ENCODE measurements at places on chromosomes 5 and 9.

GRCh38 chr5:71828291-71829040 is 109.4 kb downstream of the CARTPT start:
- DNase-seq, result no peak

GRCh38 chr9:91689006-91689405 is 261.0 kb downstream of the ROR2 start:
- DNase-seq, result no peak

GRCh38 chr5:112217843-112218579 is 201.1 kb downstream of the EPB41L4A start:
- DNase-seq, result no peak

GRCh38 chr9:127778280-127779135 is at the start of gene SH2D3C:
Gene SH2D3C (minus strand): TSS chr9:127778666. CDS start chr9:127778627, 39 bp downstream.
- no peak for DNase-seq

GRCh38 chr9:110110154-110110553 is 97.8 kb downstream of the C9orf152 start:
- no peak for DNase-seq

DNA sequence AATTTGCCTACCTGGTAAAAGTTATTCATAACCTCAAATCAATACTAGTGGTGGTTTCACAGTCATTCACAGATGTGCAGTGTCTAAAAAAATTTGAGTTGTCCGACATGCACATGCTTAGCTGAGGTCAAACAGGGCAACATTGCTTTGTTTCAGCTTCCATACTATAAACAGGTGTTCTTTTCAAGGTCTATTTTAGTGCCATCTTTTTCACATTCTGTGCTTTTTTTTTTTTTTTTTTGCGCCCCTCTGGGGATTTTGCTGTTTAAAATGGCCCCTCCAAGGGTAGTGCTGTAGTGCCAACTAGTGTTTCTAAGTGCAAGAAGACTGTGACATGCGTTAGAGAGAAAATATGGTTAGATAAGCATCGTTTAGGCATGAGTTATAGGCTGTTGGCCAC is 14.5 kb downstream of the PHAX start:
- DNase-seq, result no peak

GRCh38 chr5:116442095-116442534 is 132.5 kb downstream of the SEMA6A start:
- DNase-seq, result no peak

DNA sequence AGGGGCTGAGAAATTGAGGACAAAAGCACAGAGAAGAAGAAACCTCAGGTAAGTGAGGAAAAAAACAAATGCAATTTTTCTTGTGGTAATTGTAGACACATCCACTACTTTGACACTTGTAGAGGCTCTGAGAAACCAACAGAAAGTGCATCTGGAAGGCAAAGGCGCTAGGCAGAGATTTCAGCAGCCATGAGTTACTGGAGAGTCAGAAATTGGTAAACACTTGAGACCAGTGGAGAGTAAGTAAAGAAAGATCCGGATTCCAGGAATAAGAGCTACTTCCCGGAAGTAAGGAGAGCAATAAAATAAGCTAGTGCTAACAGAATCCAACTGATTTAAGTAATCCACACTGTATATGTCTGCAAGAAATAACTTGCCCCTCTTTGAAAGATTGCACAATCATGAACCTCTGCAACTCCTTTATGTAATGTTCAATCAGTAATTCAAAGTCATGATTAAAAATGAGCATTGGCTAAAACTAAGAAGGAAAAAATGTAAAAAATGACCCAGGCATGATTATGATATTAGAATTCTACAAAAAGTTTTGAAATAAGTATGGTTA is 382.1 kb downstream of the CDH18 start:
- no peak for DNase-seq

DNA sequence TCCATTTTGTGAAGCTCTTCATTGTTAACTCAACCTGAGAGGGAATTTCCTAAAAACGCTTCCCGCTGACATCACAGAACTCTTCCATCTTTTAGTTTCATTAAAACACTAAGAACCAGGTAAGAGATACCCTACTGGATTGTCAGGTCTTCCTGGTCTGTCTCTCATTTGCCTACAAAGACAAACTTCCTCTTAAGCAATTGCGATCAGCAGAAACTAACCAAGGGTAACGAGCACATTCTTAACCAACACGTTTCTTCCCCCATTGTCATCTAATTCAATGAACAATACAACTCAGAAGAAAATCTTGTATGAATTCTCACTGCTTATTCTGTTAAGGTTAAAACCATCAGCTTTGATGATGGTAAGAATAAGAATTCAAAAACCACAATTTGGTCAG is 6.6 kb downstream of the FBXW11 start:
- no peak for DNase-seq

- no peak for DNase-seq
These were observed 118.1 kb downstream of the DPYSL3 start for GRCh38 chr5:147391781-147392180.

DNA sequence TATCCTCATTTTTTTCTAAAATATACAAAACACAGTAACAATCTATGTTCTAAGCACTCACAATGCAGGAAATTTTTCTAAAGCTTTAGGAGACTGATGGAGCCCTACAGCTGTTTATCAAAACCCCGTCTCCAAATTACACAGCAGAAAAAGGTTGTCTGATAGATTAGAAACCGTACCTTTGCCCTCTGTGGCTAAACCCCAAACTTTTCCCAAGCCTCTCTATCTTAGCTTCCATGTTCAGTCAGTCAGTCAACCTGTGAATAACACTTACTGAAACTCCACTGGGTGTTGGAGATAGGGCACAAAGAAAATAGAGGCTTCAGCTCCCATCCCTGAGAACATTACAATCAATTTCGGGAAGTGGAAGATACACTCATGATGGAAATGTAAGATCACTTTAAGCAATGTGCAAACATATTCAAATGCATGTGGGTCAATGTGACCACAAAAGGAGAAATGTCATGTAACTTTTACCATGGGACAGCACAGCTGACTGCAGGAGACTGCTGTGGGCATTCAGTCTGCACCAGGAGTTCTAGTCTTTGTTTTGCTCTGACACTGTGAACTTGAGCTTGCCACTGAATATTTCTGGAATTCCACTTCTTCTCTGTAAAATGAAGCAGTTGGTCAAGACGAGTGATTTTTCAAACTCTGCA is 279.5 kb upstream of the PIK3R1 start:
- no peak for DNase-seq

- DNase-seq, result no peak
These were observed 795 bp downstream of the NDUFAF2 start for GRCh38 chr5:60945813-60946187.

DNA sequence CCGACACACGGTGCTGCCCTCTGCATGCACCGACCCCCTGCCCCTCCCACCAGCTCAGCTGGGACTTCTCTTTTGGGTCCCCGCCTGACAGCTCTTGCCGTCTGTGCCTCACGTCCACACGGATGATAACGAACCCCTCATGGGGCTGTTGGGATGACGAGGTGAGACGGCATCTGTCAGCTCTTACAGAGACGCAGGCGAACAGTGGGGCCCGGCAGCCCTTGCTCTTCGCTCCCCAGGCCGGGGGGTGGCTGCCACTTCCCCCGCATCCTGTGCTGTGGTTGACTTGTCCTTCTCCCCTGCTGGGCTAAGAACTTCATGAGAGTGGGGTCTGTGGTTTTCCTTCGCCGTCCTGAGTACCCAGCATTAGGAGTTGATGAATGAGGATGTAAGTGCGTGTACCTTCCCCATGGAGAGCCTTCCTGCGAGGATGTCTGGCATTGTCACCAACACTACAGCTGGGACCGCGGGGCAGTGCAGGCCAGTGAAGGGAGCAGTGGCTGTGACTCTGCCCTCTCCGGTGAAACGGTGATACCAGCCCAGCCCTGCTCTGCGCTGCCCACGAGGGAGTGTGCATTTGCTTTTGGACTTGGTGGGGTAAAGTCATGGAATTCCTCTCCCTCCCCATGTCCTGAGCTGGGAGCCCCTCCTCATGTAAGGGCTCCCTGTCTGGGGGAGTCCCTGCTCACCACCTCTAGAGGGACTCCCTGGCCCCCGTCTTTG is 23.2 kb downstream of the HK3 start:
- no peak for DNase-seq

DNA sequence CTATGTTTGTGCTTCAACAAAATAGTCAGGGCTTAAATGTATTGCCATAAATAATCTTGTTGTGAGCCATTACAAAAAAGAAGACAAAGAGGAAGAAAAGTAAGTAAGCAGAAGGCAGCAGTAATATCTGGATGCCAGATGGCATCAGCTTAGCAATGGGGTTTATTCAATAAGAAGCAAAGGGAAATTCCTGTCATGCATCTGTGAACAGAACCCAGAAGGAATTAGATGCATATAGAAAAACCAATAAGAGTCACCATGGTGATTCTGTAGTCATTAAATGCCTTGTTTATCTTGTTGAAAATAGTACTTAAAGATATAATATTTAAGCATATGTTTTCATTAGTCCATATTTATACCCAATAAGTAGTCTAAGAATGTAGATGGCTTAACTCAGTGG is 216.0 kb downstream of the ADAMTSL1 start:
- DNase-seq, result no peak

DNA sequence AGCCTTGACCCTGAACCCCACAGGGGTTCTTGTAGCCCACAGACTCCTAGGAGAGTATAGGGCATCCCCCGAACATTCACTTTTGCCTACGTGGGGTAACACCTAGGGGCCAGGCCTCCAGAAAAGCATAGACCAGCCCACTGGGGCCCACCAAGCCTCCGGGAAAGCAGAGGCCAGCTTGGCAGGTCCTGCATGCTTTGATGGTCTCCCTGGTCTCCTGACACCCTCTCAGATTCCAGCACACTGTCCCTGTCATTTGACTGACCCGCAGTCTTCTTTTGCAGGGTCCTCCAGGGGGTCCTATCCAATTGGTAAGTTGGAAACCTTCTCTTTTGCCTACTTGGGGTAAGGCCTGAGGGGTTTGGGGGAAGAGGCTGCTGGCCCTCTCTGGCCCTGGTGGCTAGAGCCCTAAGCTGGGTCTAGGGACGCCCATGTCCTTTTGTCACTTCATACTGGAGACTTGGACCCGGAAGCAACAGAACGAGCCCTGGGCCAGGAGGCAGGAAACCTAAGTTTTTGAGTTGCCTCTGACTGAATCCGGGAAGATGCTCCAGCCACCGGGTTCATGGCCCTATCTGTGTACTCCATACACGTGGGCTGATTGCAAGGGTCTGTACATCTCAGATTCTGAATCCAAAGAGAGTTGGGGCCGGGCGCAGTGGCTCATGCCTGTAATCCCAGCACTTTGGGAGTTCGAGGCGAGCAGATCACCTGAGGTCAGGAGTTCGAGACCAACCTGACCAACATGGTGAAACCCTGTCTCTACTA is 20.9 kb upstream of the ORM1 start:
- no peak for DNase-seq

DNA sequence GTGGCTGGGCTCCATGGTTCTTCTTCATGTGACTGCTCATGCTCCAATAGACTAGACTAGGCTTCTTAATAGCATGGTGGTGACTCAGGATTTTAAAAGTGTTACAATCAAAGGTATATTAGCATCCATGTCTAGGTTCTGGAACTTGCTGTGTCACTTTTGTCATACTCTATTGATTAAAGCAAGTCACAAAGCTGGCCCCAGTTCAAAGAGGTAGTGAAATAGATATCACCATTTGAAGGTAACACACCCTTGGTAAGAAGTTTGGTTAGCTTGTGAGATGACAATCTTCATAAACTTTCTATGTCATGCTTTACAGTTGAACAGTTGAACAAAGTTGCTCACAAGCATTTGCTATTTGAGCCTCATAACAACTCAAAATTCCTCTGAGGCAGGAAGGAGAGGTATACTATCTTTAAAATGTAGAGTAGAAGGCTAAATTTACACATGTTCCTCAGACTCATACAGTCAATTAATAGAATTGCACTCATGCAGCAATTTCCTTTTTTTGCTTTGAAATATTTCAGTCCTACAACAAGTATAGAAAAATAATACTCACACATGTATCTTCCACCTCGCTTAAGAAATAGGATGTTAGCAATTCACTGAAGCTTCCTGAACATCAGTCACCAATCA is 56.8 kb upstream of the TMEM252 start:
- DNase-seq, result no peak

- no peak for DNase-seq
These were observed 88.0 kb upstream of the ELL2 start for GRCh38 chr5:96049398-96050272.

- no peak for DNase-seq
These were observed 341.6 kb upstream of the PCSK5 start for GRCh38 chr9:75548871-75549270.

DNA sequence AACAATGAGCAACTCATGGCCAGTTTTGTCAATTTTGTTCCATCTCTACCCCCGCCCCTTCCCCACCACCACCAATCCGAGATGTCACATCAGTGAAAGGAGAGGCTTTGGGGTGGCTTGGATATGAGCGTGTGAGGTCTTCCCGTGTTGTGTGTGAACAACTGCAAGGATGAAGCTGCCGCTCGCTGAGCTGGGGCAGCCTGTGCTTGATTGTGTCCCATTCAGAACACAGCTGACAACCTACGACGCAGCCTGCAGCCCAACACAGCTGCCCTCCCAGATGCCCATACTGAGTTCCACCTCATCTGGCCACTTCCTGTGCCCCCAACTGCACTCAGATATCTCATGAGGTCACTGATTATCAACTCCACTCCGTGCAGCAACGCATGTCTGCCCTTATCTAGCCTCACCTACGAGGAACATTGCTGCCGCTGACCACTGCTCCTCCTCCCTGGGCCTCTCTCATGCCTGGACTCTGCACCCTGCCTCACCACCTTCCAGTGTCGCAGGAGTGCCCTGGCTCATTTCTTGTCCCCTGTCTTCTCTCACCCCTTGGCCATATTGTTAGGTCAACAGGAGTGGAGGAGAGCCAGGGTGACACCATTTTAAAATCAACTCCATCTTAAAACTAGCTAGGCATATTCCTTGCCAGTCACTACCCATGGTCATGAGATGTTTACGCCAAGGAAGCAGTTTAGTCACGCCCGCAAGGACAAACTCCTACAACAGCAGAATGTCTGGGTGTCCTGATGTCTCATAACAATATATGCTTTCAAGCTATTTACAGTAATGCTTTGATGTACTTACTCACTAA is 7.3 kb upstream of the IL4 start:
- no peak for DNase-seq

DNA sequence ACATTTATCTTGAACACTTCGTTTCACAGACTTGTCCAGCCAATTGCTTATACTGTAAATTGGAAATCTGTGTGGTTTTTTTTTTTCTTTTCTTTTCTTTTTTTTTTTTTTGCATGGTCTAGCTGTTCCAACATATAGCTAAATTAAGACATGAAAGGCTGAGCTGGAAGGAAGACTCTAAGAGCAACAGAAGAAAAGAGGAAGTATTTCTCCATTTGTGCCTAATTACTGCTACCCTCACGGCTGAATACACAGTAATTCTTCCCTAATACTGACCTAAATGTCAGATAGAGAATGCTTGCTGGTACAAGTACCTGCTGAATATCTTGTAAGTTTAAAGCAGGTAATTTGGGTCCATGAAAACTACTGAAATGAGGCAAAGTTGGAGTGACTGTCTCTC is 11.0 kb upstream of the HAPLN1 start:
- DNase-seq, result no peak

DNA sequence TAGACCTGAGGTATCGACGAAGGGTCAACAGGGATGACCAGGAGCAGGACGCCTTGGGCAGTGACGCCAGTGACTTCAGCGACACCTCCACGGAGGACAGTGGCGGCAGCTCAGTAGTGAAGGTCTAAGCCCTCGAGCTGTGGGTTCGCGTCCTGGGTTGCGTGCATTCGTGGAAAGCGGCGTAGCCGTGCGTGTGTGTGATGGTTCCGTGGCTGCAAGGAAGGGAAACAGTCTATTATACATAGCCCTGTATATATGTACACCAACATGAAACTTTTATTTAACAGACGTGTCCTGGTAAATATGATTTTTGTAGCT is 8.4 kb downstream of the PPP1R26 start:
- no peak for DNase-seq
